ENCODE measurements at places on chromosomes 11 and 22. TPM values are rescaled to one million over a fixed set of nuclear protein-coding genes. Genes with fewer than 3 reads are reported as not detected.

GRCh38 chr11:111586388-111586831 is 15.8 kb upstream of the SIK2 start:
- peak; percentile 23 for DNase-seq

DNA sequence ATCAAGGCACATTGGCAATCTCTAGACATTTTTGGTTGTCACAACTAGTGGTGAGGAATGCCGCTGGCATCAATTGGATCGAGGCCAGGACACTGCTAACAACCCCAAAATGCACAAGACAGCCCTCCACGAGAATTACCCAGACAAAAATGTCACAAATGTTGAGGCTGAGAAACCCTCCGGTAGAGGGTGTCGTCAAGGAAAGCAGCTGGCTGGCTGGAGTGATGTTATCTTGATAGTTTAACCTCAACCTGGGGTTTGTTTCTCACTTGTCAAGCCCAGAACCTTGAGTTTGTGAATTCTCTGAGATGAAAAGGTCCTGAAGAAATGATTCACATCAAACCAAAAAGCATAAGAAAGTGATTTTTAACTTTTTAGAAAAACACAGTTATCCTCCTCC is 21.1 kb upstream of the TMPRSS13 start:
- no peak for DNase-seq

- DNase-seq = no peak
These were observed 8.7 kb upstream of the CABP7 start for GRCh38 chr22:29710922-29711593.

- no peak for DNase-seq
These were observed 17.5 kb upstream of the OR10W1 start for GRCh38 chr11:58285483-58286040.

DNA sequence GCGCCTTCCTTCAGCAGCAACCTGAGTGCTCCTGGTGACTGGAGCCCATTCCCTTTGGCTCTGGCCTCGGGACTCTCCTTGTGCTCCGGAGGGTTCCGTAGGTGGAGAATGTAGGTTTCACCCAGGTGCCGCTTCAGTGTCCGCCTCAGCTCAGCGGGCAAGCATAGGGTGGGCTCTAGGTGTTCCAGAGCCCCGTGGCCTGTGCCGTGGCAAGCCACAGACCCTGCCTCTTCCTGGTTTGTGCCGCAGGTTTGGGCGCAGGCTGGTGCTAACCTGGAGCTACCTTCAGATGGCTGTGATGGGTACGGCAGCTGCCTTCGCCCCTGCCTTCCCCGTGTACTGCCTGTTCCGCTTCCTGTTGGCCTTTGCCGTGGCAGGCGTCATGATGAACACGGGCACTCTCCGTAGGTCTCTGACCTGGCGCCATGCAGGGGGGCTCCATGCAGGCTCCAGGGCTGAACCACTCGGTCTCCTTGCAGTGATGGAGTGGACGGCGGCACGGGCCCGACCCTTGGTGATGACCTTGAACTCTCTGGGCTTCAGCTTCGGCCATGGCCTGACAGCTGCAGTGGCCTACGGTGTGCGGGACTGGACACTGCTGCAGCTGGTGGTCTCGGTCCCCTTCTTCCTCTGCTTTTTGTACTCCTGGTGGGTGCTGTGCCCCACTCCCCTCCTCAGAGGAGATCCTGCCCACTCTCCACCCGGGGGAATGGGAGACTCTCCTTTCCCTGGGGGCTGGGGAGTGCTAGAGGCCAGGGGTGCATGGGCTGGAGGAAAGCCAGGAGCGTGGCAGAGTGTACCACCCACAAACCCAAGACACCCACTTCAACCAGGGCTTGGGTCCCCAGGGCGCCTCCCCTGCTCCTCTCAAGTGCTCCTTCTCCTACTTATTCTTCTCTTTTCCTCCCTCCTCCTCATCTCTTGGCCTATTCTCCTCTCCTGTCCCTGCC is 2.4 kb downstream of the SLC22A12 start:
- peak; percentile 44 for DNase-seq

- no peak for DNase-seq
These were observed 6.2 kb downstream of the EIF3L start for GRCh38 chr22:37855462-37855861.

DNA sequence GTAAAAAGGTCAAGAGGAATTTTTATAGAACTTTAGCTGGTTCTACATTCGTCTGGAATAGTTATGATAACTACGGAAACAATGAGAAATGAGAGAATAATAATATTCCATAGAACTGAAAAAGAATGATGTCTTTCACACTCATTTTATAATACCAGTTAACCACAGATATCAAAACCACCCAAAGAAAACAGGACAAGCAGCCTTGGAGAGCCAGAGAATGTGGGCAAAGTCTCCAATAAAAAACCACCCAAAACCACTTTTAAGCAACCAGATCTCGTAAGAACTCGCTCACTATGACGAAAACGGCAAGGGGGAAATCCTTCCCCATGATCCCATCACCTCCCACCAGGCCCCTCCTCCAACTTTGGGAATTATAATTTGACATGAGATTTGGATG is 60.8 kb downstream of the ARHGAP32 start:
- no peak for DNase-seq

GRCh38 chr11:10784232-10785145 is 24.2 kb downstream of the EIF4G2 start:
- DNase-seq = no peak

DNA sequence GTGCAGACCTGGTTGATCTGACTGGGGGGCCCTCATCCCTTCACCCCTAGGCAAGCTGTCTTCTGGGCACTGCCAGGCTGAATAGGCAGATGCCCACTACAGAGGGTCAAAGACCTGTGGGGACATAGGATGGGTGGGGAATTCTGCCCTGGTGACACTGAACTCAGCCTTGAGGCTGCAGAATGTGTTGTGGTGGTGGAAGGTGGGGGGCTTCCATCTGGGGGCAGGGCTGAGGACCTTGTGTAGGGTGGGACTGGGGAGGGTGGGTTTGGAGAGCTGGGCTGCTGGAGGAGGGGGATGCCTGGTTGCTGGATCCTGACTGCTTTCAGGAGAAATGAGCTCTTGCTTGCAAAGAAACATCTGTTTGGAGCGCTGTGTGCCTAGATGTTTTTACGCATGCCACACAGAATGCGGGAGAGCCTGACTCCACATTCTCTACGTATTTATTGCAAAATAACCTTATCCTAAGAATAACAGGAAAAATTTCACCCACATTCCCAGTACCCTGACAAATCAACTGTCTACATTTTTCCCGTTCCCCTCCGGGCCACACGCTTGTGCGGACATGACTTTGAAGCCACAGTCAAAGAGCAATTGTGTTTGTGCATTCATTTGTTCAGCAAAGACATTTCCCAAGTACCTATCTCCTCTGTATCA is 18.3 kb downstream of the SMIM38 start:
- no peak for DNase-seq

- DNase-seq = no peak
These were observed 1.4 kb upstream of the TMEM123 start for GRCh38 chr11:102453921-102454320.

DNA sequence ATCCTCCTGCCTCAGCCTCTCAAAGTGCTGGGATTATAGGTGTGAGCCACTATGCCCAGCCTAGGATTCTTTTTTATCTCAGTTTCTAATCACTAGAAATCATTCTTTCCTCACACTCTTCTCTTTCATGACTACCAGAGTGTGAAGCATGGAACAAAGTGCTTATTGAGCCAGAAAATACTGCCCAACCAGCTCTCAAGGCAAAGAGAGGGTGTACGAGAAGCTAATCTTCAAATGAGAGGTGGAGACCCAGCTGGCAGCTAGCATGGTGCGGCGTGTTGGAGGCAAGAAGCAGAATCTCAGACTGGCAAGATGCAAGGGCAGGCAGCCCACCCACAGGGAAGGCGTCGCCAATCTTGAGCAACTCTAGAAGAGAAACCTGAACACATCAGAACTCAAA is 41.1 kb upstream of the ME3 start:
- no peak for DNase-seq

LRRC56 gene
- 1.5 TPM for total RNA-seq

TUG1 gene
- 44.1 TPM for total RNA-seq

TSPAN32 gene
- not detected for total RNA-seq

CHRNA10 gene
- 0.66 TPM for total RNA-seq

INS gene
- total RNA-seq = not detected

HBG1 gene
- total RNA-seq = not detected

SMTNL1 gene
- not detected for total RNA-seq

SLC5A12 gene
- 3.1 TPM for total RNA-seq
